AG09319 (cell line): ENCODE measurements at places on chromosomes 12 and 14.

DNA sequence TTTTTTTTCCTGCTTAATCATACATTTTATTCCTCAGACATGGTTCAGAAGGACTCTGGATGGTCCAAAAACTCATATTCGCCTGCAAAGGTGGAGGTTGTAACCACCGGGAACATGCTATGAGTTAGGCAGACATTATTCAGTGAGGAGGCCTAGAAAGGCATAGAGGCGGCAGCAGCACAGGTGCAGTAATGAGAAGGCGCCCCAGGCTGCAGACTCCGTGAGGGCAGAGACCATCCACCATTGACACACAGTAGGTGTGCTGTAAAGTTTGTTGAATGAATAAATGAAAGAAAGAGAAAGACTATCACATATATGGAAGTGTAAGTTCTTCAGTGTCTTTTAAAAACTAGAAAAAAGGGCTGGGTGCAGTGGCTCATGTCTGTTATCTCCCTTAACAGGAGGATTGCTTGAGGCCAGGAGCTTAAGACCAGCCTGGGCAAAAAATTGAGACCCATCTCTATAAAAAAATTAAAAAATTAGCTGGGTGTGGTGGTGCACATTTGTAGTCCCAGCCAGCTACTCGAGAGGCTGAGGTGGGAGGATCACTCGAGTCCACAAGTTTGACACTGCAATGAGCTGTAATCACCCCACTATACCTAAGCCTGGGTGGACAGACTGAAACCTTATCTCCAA, 34.5 kb upstream of the PTGR2 start:
- no peak for DNase-seq

DNA sequence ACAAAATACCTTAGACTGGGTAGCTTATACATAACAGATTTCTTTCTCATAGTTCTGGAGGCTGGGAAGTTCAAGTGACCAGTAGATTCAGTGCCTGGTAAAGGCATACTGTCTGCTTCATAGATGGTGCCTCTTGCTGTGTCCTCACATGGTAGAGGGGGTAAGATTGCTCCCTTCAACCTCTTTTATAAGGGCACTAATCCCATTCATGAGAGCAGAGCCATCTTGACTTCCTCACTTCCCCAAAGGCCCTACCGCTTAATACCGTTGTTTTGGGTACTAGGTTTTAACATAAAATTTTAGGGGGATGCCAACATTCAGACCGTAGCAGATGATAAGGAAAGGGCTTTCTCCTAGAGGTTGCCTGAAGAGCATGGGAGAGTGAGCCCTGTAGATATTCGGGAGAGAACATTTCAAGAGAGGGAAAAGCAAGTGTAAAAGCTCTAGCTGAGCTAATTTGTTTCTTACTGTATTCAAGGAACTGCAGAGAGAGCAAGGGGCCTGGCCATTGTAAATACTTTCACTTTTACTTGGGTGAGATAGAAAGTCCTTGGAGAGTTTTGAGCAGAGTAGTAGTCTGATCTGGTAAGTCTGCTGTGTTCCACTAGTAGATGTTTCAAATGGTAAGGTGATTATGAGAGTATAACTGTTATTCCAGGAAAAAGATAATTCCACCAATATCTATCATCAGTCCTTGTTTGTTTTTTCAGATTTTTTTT, 27.3 kb downstream of the FRS2 start:
- no peak for DNase-seq

DNA sequence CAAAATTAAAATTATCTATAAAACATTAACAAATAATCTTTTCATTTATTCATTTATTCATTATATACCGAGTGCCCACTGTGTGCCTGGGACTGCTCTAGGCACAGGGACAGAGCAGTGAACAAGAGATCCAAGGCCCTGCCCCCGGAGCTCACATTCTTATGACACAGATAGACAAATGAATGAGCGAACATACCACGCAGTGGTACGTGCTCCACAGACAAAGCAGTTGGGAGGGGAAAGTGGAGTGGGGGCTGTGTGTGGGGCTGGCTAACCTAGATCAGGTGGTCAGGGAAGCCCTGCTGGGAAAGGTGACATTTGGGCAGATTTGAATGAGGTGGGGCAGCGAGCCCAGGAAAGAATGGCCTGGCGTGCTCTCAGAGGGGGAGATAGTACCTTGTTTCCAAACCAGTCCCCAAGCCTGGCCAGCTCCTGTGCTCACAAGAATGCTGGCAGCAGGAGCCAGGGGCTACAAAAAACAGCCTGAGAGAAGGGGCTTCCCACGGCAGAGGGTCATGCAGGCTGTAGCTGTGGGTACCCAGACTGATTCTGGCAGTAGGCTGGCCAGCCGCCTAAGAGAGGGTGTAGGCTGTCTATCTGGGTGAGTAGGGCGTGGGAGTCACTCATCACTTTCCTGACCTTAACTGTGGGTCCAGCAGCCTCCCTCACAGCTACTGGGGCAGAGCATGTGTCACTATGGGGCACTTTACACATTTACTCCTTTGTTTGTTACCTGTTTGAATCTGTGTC, 57.8 kb upstream of the ACTN1 start:
- DNase-seq, result no peak

GRCh38 chr14:23573384-23574015, 5.1 kb downstream of the JPH4 start:
- no peak for DNase-seq

DNA sequence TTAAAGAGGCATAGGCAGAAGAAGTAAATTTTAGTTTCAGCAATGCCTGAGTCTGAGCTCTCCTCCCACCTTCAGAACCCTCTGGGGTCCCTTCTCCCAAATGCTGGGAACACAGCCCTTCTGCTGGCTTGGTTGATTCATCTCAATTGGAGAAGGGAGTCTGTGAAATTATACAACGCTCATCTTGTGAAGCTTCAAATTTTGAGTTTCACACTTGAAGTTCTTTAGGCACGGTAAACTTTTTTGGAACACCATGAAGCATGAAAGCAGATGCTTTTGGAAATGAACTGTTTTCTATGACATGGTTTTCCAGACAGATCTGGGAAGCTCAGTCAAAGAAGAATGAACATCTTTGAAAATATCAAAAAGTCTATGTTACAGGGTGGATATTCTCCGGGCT, 69.9 kb downstream of the TBK1 start:
- no peak for DNase-seq

GRCh38 chr12:121495746-121496145, 85.1 kb downstream of the KDM2B start:
- no peak for DNase-seq

DNA sequence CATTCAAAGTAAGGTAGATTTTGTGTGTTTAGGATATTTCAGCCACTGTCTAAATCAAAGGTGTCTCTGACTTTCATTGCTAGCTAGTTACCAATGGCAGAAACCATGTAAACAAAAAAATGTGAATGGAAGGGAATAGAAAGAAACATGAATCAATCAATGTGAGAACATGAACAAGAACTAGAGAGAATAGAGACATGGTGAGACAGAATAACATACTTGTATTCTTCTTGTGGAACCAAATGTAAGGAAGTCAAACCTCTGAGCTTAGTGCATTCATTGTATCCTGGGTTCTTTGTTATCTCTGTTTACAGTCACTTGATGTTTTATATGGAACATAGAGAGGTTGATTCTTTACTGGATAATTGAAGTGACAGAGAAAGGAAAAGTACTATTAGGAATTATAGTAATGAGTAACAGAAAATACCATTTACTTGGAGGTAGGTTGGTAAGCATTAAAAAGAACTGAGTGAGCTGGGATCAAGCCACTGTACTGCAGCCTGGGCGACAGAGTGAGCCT, 2.6 kb upstream of the WNK1 start:
- DNase-seq, result no peak

- DNase-seq, result no peak
These were observed 141.7 kb downstream of the TMEM132C start for GRCh38 chr12:128408669-128409068.

DNA sequence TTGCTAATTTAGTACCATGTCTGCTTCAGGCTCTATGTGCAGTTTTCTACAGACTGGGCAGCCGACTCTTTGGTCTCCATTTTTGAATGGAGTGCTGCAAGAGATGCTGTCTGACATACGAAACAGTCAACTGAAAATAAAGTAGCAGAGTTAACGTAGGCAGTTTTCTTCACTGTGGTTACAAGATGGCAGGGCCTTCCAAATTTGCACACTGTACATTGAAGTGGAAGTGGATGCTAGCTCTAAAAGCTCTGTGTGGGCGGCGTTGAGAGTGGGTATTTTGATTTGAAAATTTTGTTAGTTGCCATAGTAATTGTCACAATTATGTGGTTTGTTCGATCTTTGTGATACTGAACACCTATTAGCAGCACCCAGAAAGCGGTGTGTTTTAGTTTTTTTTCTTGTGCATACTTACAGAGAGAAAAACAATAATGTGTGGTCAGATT, 154.9 kb upstream of the ATP2B1 start:
- DNase-seq, result no peak

GRCh38 chr14:104665657-104666522, 23.5 kb upstream of the INF2 start:
- no peak for DNase-seq
